Osteoblast (primary cell): ENCODE measurements at places on chromosomes 1 and 21. TPM values are rescaled to one million over a fixed set of nuclear protein-coding genes. Genes with fewer than 3 reads are reported as not detected.

The GUCA2A gene
- total RNA-seq = not detected in 2 replicates

The RPL5 gene
- 827 and 962 TPM in 2 replicates for total RNA-seq

The PTAFR gene
- under 0.01 TPM in 2 replicates for total RNA-seq

The FAM163A gene
- total RNA-seq = not detected in 2 replicates

The HPCAL4 gene
- total RNA-seq = not detected in 2 replicates

The HEYL gene
- under 0.01 TPM in 2 replicates for total RNA-seq

The ZSCAN20 gene
- 9.8 and 11.2 TPM in 2 replicates for total RNA-seq

The MANEAL gene
- 0.29 and 0.36 TPM in 2 replicates for total RNA-seq

The OLFML3 gene
- total RNA-seq = 359 and 418 TPM in 2 replicates

The BARHL2 gene
- not detected in 2 replicates for total RNA-seq

The ADCY10 gene
- 0.29 and 0.36 TPM in 2 replicates for total RNA-seq

The SEC16B gene
- 2.9 and 3.3 TPM in 2 replicates for total RNA-seq

The OR2T11 gene
- total RNA-seq = not detected in 2 replicates
